Foreskin keratinocyte (primary cell): ENCODE measurements at places on chromosomes 2 and 18. TPM values are rescaled to one million over a fixed set of nuclear protein-coding genes. Genes with fewer than 3 reads are reported as not detected.

Gene PTH2R
- not detected in 2 replicates for total RNA-seq

Gene RPL37A
- total RNA-seq = 3,814 and 4,088 TPM in 2 replicates

Gene LYPD6B
- 5.2 and 7.7 TPM in 2 replicates for total RNA-seq

DNA sequence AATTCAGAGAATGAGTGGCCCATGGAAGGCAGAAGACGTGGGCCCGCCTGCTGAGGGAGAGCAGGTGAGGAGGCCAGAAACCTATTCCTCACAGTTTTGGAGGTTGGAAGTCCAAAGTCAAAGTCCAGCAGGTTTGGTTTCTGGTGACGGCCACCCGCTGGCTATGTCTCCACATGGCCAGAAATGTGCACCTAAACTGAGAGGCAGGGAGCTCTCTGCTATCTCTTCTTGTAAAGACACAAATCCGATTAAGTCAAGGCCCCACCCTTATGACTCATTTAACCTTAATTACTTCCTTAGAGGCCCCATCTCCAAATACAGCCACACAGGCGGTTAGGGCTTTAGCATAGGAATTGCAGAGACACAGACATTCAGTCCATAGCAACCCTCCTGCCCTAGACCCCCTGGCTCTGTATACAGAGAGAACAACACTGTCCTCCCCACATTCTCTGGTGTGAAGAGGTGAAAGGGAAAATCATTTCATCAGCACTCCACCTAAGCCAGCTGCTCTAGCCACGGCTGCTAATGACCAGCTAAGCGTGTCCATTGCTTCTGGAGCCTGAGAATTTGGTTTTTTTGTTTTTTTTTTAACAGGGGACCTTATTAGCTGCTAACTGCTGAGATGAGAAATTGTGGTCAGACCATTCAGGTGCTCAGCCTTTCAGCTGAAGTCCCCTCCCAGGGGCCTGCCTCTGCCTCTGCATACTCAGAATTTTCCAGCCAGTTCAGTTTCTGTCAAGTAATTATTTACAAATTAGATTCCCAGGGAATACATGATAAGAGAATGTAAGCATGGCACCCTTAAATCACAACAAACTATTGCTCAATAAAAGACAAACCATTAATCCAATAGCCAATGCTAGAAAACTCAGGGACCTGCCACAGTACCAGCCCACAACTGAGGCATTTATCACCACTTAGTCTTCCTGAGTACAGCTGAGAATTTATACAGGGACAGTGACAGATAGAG, 368.7 kb upstream of the ID2 start:
- no peak for DNase-seq

GRCh38 chr2:207289295-207290018, 123.7 kb upstream of the KLF7 start:
- no peak for DNase-seq

- no peak for DNase-seq
These were observed 1.2 kb downstream of the MEX3C start for GRCh38 chr18:51196118-51196810.

DNA sequence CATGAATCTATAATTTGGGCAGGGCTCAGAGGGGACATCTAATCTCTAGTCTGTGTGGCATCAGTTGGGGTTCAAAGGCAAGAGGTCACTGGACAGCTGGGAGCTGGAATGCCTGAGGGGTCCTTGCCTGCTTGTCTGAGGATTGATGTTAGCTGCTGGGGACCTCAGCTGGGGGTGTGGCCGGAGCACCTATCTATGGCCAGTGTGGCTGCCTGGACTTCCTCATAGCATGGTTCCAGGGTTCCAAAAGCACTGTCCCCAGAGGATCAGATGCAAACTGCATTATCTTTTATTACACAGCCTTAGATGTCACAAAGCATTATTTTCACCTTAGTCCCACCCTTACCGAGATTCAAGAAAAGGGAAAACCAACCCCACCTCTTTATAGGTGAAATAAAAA, 38.6 kb upstream of the YPEL5 start:
- DNase-seq = no peak

GRCh38 chr2:48597492-48597891, 20.2 kb upstream of the GTF2A1L start:
- no peak for DNase-seq

- no peak for DNase-seq
These were observed 138.3 kb downstream of the DDX1 start for GRCh38 chr2:15729709-15730544.

DNA sequence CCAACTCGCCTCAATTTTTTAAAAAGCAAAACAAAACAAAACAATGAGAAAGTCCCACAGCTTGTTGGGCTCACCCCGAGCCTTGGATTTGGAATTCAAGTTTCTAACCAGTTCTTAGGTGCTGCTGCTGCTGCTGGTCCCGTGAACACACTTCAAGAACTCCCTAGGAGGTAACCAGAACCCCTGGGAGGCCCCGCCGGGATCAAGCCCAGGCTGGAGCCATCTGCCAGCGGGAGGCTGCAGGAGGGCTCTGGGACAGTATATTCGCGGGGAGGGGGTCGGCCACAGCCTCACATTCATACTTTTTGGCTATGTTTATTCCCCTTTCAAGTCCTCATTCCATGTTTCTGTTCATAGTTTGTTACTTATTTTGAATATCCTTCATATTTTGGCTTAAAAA, 223.4 kb downstream of the TFCP2L1 start:
- no peak for DNase-seq

DNA sequence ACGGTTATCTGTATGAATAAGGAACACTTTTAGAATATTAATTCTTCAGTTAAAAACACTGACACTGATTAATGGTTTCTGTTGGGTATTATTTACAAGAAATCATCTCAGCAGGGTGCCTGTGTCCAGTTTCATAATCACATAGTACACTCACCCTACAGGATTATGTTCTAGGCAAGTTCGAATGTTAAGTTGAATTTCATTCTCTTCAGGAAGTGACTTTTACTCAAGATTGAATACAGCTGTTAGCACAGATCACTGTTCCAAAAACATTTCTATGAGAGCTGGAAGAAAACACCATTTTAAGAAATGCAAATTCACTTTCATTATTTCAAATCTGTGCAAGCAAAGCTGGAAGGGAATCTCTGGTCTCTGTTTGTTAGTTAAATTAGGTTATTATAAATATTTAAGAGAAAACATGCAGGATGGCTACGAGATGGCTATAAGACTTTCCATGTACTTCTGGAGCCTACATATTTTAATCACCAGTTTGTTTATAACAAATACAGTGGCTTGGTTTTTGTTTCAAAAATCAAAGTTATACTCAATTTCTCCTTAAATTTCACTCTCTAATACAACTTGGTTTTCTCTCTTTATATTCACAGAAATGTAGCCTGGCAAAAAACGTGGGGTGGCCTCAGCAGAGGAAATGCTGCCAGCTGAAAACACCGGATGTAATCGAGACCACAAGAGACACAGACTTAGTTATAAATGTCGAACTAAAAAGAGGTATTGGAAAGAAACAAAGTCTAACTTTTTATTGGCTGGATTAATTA, 65.8 kb downstream of the RBMS1 start:
- no peak for DNase-seq
